Psoas muscle (tissue), 8 donors: ENCODE measurements at places on chromosomes 3 and 15. TPM values are rescaled to one million over a fixed set of nuclear protein-coding genes. Genes with fewer than 3 reads are reported as not detected.

Gene PTPRG
- polyA plus RNA-seq, result 5.3 TPM

Gene ZPLD1
- not detected for polyA plus RNA-seq

DNA sequence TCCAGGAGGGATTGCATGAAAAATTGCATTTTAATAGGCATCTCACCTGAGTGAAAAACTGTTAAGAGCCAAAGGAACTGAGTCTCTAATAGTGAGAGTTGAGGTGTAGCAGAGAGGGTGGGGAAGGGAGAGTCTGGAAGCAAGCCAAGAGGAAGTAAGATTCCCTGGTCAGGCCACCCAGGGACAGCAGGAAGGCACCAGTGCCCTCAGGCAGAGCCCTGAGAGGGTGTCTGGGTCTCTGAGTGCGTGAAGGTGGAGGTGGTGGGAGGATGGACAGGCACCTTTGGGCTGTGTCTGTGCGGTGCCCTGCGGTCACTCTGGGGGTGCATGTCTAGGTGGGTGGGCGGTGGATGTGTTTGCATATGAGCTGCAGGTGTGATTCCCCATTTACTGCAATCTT, 300.4 kb upstream of the ROPN1 start:
- DNase-seq, result no peak

DNA sequence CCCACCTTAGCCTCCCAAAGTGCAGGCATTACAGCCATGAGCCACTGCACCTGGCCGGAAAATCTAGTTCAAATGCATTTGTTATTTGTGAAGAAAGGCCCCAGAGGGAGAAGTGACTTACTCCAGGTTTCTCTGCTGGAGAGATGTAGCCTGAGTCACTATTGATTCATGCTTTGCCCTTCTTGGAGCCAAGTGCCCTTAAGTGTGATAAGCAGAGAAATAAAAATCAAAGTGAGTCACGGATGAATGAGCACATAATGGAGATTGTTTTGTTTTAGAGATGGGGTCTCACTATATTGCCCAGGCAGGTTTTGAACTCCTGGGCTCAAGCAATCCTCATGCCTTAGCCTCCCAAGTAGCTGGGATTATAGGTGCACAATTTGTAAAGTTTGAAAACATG, 33.1 kb downstream of the CDC25A start:
- no peak for DNase-seq

DNA sequence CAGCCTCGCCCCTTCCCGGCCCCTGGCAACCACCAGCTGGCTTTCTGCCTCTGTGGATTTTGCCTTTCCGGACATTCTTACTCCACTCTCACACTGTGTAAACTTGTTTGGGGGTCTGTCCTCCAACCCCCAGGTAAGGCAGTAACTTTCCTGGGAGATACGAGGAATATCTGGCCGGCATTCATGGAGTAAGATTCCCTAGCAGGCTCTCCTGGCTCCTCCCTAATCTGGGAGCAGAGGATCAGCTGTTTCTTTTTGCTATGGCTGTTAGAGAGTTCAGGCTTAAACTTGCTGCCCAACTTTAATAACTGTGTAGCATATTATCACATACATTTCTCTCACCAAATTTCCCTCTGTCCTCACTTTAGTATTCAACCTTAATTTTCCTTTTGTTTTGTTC, 64.3 kb downstream of the IGF2BP2 start:
- no peak for DNase-seq

GRCh38 chr3:30418443-30418842, 188.0 kb upstream of the TGFBR2 start:
- no peak for DNase-seq

- DNase-seq, result no peak
Measured at GRCh38 chr3:17466028-17466427, 276.4 kb downstream of the TBC1D5 start.

GRCh38 chr15:56241374-56242105, 2.1 kb downstream of the RFX7 start:
- no peak for DNase-seq

DNA sequence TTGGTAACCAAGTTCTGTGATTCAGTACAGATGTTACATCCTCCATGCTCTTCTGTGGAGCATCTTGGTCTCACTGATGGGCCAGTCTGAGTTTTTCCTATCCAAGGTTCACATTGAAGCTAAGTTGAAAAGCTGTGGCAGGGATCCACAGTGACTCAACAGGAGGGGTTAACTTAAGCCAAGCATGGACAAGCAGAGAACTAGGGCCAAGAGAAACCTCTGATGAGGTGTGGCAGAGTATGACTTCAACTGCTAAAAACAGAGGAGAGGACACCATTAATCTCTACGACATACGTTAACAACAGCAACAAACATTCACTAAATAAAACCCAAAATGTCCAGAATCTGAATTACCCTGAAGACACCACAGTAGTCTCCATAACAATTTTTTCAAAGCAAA, 268.1 kb upstream of the UBE2E2 start:
- DNase-seq, result no peak

DNA sequence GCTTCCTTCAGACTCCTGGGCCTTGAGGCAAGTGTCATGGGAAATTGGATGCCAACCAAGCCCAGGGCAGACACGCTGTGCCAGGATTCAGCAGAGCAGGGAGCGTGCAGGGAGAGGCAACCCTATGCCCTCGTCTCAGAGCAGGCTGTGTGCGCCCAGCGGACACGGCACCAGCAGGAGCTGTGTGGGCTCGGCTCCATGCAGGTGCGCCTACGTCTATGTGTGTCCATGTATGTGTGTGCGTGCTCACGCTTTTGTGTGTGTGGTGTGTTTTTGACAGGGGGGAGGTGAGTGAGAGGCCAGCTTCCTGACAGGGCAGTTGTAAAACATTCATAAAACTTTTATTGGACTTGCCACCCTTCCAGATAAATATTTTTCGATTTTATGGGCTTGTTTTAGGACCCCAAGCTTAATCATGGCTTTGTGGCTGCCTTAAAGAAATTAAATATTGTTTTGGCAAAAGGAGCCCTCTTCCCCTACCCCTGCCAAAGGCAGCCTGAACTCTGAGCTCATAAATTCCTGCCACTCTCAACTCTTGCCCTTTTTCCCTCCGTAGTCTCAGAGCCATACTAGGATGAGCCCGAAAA, 84.4 kb downstream of the DNAJB8 start:
- DNase-seq, result no peak
